ENCODE measurements at places on chromosomes 1 and 21.
A peak's percentile ranks its signal among the peaks of the same experiment; 100 is the strongest.

GRCh38 chr1:235068158-235069121 is 60.2 kb downstream of the TOMM20 start:
- H3K27me3 ChIP-seq = no peaks in the 10 kb centered on the region
- H3K4me1 ChIP-seq = peaks cover 23% of the 10 kb centered on the region
- H3K36me3 ChIP-seq = no peaks in the 10 kb centered on the region
- no peak overlapping the region for H3K4me3 ChIP-seq

DNA sequence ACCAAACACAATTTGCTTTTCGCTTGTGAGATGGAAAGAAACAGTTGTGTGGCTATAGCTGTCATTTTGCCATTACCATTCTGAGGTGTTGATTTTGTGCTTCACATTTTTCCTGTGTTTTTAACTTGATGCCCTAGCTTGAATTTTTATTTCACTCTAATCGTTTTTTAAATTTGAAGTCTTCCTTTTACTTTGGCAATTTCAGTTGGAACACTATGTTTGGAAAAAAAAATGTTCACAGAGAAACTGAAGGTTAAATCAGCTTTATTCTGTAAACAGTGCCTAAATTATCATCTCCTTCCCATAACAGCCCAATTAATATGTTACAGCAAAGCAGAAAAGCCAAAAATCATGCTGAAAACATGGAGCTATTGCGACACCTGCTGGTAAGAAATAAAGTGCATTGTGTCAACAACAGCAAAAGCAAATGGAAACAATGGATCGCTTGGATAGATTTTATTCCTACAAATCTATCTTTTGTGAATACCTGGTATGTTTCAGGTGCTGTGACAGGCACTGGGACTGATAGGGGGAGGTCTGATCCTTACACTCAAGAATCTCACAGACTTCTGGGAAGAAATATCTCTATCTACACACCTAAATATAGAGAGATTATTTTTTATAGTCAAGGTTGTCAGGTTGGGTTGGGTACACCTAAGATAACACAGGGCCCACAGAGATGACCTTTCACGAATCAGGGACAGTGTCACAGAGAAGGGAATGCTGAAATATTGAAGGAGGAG is 16.2 kb upstream of the ERICH3 start:
- no peak overlapping the region for H3K27ac ChIP-seq
- no peaks in the 10 kb centered on the region for H3K27me3 ChIP-seq
- H3K4me3 ChIP-seq = no peak overlapping the region
- no peaks in the 10 kb centered on the region for H3K36me3 ChIP-seq
- DNase-seq = no peak
- no peaks in the 10 kb centered on the region for H3K4me1 ChIP-seq

DNA sequence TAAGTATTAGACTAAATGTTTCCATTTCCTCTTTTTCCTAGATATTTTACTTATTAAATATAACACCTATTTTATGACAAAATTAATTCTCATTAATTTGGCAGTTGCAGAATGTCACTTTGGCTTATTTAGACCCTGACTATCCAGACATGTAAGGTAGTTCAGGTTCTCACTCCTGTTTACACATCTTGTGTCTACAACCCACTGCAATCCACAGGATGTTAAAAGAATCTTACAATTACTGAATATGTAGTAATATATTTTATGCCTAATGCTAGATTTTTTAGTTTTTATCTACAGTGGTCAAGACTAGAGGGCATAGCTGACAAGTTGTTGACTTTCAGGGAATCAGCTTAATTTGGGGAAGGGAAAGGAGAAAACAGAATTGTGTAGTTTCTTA is 346.7 kb downstream of the USP25 start:
- no peaks in the 10 kb centered on the region for H3K27me3 ChIP-seq
- H3K36me3 ChIP-seq = no peaks in the 10 kb centered on the region
- no peaks in the 10 kb centered on the region for H3K4me1 ChIP-seq
- no peak for DNase-seq
- H3K27ac ChIP-seq = no peak overlapping the region
- H3K4me3 ChIP-seq = no peak overlapping the region

DNA sequence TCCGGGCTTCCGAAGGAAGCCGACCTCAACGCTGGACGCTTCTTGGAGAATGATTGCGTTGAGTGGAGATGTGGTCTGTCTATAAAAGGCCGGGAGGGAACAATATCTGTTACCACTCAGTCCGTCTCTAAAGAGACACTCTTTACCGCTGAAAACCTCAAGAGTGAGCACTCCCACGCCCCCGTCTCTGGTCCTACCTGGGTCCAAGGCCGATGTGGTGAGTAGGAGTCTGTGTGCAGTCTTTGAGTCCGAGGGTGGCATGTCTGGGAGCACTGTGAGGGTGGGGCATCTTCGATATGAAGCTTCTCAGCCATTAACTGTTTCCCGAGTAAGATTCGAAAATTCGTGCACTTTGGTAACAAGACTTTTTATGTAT is 576 bp downstream of the ZFP69 start:
- H3K4me1 ChIP-seq = peaks cover 19% of the 10 kb centered on the region
- peak overlapping the region; percentile 82 for H3K4me3 ChIP-seq
- DNase-seq = peak; percentile 6
- peak overlapping the region; percentile 76 for H3K27ac ChIP-seq

DNA sequence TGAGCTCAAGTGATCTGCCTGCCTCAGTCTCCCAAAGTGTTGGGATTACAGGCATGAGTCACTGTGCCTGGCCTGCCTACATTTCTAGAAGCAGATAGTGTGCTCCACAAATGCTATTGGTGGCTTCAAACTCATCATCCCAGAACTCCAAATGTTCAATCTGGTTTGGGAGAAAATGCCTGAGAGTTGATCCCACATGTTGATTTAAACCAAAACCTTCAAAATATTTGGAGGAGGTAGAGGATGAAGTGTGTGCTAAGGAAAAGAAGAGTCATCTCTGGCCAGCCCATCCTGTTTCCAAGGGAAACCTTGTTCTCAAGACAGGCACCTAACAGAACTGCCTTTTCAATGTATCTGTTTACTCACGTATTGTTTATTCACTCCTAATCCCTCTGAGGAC is 55.4 kb upstream of the GRHL3 start:
- peaks cover 3% of the 10 kb centered on the region for H3K4me1 ChIP-seq
- DNase-seq = no peak
- peaks cover 29% of the 10 kb centered on the region for H3K27me3 ChIP-seq
- H3K36me3 ChIP-seq = no peaks in the 10 kb centered on the region
- no peak overlapping the region for H3K4me3 ChIP-seq

DNA sequence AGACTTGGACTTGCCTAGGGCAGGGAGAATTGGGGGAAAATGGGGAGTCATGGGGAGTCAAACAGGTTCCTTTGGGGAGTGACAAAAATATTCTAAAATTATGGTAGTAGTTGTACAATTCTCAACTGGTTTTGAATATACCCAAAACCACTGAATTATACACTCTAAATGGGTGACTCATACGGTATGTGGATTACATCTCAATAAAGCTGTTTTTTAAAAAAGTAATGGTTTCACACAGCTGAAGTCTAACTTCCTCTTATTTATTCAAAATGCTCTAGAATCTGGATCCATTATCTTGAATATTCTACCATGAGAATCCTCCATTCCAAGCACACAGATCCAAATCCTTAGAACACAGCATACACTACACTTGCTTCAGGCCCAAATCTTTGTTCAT is 11.1 kb downstream of the EIF4G3 start:
- H3K4me1 ChIP-seq = peaks cover 34% of the 10 kb centered on the region
- no peaks in the 10 kb centered on the region for H3K27me3 ChIP-seq
- peak overlapping the region; percentile 80 for H3K27ac ChIP-seq
- peaks cover 44% of the 10 kb centered on the region for H3K36me3 ChIP-seq
- H3K4me3 ChIP-seq = peak overlapping the region; percentile 27

- H3K4me1 ChIP-seq = no peaks in the 10 kb centered on the region
- H3K27ac ChIP-seq = no peak overlapping the region
- DNase-seq = no peak
Observed at GRCh38 chr1:7084232-7084894, 299.1 kb downstream of the CAMTA1 start.

DNA sequence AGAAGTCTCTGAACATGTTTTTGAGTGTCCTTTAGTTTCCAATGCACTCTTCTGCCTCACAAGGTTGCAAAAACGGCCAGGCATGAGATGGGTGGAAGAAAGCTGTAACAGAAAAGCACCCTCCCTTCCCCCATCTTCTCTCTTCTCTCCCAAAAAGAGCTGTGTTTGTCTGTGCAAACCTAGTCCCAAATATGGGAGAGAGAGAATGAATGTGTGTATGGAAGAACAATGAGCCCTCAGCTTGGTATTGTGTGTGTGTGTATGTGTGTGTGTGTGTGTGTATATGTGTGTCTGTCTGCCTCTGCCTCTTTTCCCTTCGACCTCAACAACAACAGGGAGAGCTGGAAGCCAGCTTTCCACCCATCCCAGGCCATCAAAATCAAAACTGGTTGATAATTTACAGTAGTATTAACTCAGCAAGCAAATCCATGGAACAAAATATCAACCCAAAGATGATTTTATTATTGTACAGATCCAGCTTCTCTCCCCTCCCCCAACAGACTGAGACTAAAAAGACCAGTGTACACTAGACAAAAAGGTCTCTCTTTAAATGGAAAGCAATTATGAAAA is 1.8 kb downstream of the RERE start:
- peaks cover 48% of the 10 kb centered on the region for H3K4me1 ChIP-seq
- H3K27ac ChIP-seq = peak overlapping the region; percentile 26
- peak overlapping the region; percentile 95 for H3K4me3 ChIP-seq
